ENCODE measurements at places on chromosomes 3 and 15.

DNA sequence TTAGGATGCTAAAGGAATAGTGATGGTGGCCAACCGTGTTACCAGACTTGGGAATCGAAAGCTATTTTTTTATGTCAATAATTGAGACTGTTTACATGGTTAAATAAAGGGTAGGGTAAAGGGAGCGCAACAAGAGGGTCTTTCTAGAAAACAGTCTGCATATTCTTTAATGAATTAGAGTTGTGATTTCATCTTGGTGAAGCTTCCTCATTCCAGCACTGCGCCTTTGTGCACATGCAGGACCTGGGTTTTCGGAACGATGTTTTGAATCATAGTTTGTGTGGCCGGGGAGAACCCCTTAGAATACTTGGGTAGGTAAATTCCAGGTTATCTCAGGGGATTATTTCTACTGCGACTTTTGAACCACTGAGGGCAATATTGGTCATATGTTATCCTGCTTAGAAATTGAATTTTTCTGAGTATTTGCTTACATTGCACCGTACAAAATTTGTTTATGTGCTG is 1.3 kb downstream of the PIK3CA start:
- DNase-seq = no peak

DNA sequence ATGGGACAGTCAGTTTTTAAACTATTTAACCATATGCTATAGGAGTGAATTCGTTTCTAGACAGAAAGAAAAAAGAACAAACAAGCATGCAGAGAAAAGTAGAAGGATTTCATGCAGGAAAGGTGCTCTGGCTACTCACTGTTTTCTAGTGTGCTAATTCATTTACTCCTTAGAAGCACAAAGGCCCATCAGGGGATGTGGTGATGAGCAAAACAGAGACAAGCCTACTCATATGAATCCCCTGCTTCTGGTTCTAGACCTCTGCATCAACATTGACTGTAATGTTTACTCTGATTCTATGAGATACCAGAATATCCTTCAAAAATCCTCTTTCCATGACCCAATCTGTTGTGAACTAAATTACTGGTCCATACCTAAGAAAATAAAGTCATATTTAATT is 801.9 kb downstream of the PLOD2 start:
- DNase-seq = no peak

- no peak for DNase-seq
Measured at GRCh38 chr3:109356442-109357155, 19.3 kb upstream of the DPPA4 start.

DNA sequence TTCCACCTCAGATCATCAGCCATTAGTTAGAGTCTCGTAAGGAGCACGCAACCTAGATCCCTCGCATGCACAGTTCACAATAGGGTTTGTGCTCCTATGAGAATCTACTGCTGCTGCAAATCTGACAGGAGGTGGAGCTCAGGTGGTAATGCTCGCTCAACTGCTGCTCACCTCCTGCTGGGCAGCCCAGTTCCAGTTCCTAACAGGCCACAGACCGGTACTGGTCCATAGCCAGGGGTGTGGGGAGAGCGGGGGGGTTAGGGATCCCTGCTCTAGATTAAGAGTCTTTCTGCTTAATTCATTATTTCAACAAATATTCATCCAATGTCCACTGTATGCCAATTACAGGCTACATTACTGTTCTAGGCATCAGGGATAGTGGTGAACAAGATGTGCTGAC is 170.4 kb upstream of the KBTBD8 start:
- no peak for DNase-seq

GRCh38 chr3:195269375-195270078 is 1.4 kb downstream of the XXYLT1 start:
- DNase-seq = peak; percentile 12

- DNase-seq = no peak
Measured at GRCh38 chr3:132800958-132801357, 78.7 kb upstream of the NPHP3 start.

All from esophagus muscularis mucosa (tissue), 4 donors.